Activated CD4-positive, alpha-beta T cell treated with anti-CD3 and anti-CD28 coated beads for 24 hours (primary cell): ENCODE measurements at places on chromosomes 5 and 9.

DNA sequence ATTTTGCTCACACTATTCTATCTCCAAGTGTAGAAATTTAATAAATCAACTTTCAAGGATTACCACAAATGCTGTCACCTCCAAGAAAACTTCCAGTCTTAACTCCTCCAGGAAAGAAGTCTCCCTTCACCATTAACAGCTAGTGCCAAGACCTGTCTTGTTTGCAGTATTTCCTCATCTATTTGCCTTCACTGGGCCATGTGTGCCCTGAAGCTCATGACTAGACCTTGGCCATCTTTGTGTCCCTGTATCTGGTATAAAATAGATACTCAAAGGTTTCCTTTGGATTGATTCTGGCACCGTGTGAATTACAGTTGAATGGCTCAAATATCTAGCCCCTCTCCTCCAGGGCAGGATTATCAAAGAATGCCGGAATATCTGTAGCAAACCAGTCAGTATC is 346.7 kb upstream of the KLF4 start:
- DNase-seq = no peak

- no peak for DNase-seq
These were observed 5.6 kb downstream of the ADGRD2 start for GRCh38 chr9:124455820-124456219.

DNA sequence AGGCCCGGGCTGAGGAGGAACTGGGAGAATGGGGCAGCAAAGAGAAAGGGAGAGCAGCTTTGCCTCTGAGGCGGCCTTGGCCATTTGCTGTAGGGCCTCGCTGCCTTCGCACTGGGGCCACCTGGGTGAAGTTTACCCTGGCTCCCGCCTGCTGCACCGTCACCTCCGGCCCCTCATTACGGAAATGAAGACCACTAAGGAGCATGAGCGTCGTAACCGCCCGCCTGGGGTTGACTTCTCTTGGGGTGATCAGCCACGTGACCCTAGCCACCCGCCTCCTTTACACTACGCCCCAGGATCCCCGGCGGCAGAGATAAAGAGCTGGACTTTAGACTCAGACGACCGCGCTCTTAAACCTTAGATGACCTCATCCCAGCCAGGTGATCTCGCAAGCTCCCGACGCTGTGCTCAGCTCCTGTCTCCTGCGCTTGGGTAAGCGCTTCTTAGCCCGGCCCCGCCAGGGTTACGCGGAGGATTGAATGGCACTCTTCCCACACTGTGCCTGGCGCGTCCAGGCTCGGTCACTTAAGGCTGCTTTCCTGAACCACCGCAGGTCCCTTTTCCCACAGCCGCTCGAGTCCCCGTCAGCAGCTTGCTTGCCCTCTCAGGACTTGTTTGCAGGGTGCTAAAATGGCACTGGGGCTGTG is 107.9 kb upstream of the LARP1 start:
- no peak for DNase-seq

DNA sequence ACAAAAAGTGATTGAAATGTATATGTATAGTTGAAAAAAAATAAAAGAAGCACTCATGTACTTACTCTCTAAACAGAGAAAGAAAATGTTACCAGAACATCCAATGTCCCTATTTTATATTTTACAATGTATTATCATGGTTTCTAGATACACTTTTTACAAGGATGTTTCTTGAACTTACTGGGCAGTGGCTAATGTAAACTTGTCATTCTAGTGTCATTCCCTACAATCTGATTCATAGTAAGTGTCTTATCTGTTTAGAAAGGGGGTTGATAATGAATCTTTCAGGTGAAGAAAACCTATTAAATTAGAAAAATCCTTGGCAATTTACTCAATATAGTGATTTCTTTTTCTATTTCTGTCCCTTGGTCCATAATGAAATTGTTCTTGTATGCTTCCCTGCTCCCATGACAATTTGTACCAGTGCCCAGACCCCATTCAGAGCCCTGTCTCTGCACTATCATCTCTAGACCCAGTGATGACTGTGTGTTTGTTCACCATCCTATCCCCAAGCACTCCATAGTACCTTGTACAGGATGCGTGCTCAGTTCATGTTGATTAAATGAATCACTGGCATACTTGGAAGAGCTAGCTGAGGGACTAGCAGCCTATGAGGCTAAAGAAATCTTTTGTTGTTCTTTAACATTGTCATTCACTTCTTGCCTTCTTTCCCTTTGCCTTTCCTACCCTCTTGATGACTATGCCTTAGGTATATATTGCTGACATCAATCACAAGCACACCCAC is 101.2 kb downstream of the HMHB1 start:
- DNase-seq = no peak

GRCh38 chr5:78407458-78407857 is 47.0 kb downstream of the SCAMP1 start:
- DNase-seq = no peak

- no peak for DNase-seq
These were observed 504.4 kb downstream of the TLE4 start for GRCh38 chr9:80076162-80076561.

- DNase-seq = no peak
These were observed 5.7 kb downstream of the NDST1 start for GRCh38 chr5:150513375-150514309.
